Motor neuron (in vitro differentiated cells): ENCODE measurements at places on chromosomes 11 and 22.
A peak's percentile ranks its signal among the peaks of the same experiment; 100 is the strongest.

DNA sequence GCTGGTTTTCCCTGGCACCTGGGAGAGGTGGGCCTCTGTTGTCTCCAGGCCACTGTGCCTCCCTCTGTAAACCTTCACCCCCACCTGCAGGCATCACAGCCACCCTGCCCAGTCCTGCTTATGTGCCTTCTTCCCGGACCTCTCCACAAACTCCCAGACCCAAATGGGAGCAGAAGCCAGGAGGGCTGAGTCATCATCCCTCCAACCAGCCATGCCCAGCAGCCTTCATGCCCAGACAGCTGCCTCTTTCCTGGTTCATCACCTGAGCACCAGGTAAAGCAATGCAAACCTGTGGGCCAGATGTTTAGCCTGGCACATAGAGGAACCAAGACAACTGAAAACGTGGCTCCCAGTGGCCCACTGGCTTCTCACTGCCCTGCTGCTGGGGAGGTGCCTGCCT is 2.1 kb upstream of the TMPRSS4 start:
- ATAC-seq: no peak

DNA sequence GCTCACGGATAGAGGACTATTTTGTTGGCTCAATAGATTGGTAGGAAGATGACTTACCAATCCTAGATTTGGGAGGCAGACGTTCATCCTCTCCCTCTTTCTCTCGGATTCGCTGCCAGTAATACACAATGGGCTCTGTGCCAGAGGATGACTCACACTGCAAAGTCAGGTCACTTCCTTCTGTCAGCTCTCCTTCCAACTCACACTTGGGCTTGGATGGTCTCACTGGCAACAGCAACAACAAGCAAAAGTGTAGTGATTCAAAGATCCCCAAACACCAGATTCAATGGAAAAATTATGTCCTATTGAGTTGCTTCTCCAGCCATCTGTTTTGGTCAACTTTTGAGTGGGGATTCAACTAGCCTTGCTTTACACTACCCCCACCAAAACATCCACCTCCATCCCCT is 21.7 kb upstream of the HSPA8 start:
- peak; percentile 97 for ATAC-seq

- no peak for ATAC-seq
These were observed 90.3 kb upstream of the MTMR2 start for GRCh38 chr11:96014217-96014616.

GRCh38 chr11:102283116-102283485 is 34.2 kb upstream of the BIRC3 start:
- ATAC-seq: no peak

- peak; percentile 59 for ATAC-seq
These were observed 89.0 kb upstream of the PARVA start for GRCh38 chr11:12288212-12288930.

DNA sequence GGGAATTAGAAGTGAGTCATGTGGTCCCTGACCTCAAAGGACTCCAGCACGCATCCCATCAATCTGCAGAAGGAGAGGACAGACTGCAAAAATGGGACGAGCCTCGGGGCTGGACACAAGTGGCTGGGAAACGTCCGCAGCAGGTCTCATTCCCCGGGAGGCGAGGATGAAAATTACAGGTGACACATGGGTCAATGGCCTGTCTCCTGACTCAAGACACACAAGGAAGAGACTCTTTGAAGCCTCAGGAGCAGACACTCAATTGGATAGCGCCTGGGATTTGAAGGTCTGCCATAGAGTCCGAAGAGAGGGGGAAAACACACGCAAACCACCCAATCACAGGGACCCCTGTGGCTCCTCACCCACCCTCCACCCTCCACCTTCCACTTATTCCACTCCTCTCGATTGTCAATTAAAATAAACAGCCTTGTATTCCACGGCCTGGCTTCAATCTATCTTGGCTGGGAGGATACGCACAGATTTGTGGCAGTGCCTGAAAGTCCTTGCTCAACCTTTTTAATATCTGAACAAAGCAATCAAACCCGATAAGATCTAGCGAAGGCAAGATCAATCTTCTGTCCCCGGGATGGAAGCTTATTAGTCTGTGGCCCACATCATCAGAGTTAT is 101.8 kb upstream of the CADM1 start:
- ATAC-seq: no peak

DNA sequence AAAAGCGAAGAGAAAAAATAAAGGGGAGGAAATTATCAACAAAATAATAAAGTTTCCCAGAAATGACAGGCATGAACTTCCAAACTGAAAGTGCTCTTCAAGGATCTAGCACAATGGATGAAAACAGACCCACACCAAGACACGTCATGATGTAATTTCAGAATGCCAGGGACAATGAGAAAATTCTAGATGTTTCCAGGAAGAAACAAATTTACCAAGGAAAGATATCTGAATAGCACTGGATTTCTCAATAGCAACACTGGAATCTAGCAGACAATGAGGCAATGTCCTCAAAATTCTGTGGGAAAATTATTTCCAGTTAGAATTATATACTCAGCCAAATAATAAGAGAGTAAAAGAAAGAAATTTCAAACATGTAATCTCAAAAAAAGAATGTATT is 46.0 kb downstream of the DENND5A start:
- ATAC-seq: no peak

DNA sequence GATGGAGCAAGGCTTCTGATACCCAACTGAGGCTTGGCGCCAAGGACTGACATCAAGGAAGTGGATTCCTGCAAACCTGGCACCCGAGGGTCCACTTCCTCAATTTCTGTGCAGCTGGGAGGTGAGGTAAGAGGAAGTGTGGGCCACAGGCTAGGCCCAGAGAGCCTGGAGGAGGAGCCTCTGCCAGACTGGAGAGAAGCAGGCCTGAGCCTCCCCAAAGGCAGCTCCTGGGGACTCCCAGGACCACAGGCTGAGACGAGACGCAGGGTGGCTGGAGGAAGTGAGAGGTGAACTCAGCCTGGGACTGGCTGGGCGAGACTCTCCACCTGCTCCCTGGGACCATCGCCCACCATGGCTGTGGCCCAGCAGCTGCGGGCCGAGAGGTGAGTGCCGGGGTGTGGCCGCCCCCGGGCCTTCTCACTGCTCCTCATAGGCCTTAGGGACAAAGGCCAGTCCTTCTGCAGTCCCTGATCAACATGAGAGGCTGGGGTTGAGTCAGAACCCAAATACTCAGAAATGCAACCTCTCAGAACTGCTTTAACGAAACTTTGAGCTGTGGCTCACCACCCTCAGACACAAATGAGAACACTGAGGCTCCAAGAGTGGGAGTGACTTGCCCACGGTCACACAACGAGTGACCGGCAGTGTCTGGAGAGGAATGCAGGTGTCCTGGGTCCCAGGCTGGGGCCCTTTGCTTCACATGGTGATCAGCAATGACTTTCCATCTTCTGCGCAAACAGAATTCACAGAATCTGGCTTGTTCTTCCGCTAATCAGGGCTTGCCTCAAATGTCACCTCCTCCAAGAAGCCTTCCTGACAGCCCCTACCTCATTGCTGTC is at the start of gene NCF4:
Gene NCF4, plus strand, starts transcription at position 186 of the 839 bp plus-strand sequence. Its CDS starts 166 bp downstream, at position 352.
- ATAC-seq: no peak

GRCh38 chr11:130995266-130995665 is 79.0 kb upstream of the SNX19 start:
- no peak for ATAC-seq

GRCh38 chr11:61068581-61068980 is 33.7 kb upstream of the CD5 start:
- ATAC-seq: no peak

- no peak for ATAC-seq
These were observed 45.6 kb upstream of the GDPD4 start for GRCh38 chr11:77346906-77347603.

- no peak for ATAC-seq
These were observed 12.9 kb downstream of the DNAL4 start for GRCh38 chr22:38781033-38781432.

DNA sequence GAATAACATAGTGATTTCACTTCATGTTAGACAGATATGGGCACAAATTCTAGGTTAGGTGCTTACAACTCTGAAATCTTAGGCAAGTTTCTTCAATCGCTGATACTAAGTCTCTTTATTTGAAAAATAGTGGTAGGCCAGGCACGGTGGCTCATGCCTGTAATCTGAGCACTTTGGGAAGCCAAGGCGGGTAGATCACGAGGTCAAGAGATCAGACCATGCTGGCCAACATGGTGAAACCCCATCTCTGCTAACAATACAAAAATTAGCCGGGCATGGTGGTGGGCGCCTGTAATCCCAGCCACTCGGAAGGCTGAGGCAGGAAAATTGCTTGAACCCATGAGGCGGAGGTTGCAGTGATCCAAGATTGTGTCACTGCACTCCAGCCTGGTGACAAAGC is 729.4 kb downstream of the METTL15 start:
- no peak for ATAC-seq

- ATAC-seq: no peak
These were observed 61.0 kb upstream of the LYVE1 start for GRCh38 chr11:10629411-10630002.
